ENCODE measurements at places on chromosomes 3 and 15.
A peak's percentile ranks its signal among the peaks of the same experiment; 100 is the strongest.

GRCh38 chr3:69328103-69328962, 57.6 kb downstream of the FRMD4B start:
- DNase-seq = no peak

GRCh38 chr3:79253704-79254103, 514.1 kb downstream of the ROBO1 start:
- no peak for DNase-seq

GRCh38 chr3:173893066-173893465, 495.5 kb downstream of the NLGN1 start:
- DNase-seq = no peak

DNA sequence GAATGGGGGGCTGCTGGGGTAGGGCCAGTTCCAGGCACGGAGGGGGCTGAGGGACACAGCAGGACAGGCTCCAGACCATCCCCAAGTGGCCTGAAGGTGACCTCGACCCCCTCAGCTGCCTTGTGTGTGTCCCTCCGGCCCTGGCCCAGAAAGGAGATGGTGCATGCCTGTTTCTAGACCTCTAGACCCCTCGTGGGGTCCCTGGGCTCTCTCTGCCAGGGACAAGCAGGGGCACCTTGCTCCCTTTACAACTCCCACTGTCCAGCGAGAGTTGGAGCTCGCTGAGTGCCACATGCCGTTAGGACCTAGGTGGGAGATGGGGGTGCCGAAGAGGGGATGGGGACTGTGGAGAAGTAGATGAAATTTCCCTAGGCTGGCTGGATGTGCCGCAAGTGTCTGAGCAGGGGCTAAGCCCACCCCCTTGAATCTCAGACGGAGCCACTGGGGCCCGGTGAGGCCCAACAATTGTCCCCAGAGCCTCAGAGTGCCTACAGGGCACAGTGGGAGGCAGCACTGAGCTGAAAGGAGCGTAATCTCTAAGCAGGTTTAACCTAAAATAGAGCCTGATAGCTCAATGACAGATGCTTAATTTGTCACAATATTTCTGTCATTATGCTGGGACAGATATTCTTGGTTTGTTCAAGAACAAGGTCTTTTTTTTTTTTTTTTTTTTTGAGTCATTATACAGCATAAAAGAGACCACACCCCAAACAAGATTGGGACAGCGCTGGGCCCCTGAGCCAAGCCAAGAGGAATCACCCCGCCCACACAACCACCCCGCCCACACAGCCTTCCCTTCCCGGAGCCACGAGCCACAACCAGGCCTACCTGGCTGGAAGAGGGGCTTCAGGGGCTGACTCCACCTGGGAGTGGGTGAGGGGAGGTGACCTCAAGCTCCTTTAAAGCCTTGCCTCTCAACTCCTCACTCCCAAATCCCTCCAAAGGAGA, 23.6 kb upstream of the KLF13 start:
- DNase-seq = no peak

- DNase-seq = no peak
Measured at GRCh38 chr3:177620073-177620472, 422.8 kb upstream of the TBL1XR1 start.

GRCh38 chr3:173617490-173617889, 219.9 kb downstream of the NLGN1 start:
- DNase-seq = no peak

DNA sequence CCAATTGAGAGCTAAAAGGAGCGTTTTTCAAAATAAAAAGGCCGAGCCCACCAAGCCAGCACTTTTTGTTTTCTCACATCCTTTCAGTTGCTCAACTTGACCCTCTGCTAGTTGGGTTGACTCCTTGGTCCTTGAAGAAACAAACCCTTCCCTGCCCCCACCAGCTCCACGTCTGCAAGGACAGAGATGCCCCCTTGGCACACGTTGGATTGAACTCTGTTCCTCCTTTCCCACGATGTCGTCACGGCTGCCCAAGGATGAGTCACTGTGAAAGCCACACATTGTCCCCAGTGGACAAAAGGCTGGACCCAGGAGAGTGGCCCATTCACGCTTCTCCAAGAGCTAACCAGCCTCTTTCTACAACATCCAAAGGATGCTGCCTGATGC, 43.0 kb upstream of the SPATA12 start:
- no peak for DNase-seq

DNA sequence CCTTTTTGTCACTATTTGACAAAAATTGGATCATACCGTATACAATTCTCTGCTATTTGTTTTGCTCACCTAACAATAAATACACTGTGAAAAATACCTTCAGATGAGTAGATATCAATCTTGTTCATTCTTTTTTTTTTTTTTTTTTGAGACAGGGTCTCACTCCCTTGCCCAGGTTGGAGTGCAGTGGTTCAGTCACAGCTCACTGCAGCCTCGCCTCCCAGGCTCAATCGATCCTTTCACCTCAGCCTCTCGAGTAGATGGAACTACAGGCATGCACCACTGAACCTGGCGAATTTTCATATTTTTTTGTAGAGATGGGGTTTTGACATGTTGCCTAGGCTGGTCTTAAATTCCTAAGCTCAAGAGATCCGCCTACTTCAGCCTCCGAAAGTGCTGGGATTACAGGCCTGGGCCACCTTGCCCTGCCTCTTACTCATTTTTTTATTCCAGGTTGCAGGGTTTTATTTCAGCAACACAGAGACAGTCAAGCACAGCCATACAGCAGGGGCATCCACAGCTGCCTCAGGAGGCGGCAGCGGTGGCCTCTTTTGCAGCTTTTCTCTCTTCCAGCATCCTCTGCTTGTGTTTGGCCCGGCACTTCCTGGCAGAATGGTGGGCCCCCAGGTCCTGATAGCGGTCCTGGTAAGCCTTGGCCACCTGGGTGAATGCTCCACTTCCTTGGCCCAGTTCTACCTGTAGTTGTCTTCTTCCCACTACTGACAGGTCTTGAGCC, 51.2 kb upstream of the CGNL1 start:
- no peak for DNase-seq

DNA sequence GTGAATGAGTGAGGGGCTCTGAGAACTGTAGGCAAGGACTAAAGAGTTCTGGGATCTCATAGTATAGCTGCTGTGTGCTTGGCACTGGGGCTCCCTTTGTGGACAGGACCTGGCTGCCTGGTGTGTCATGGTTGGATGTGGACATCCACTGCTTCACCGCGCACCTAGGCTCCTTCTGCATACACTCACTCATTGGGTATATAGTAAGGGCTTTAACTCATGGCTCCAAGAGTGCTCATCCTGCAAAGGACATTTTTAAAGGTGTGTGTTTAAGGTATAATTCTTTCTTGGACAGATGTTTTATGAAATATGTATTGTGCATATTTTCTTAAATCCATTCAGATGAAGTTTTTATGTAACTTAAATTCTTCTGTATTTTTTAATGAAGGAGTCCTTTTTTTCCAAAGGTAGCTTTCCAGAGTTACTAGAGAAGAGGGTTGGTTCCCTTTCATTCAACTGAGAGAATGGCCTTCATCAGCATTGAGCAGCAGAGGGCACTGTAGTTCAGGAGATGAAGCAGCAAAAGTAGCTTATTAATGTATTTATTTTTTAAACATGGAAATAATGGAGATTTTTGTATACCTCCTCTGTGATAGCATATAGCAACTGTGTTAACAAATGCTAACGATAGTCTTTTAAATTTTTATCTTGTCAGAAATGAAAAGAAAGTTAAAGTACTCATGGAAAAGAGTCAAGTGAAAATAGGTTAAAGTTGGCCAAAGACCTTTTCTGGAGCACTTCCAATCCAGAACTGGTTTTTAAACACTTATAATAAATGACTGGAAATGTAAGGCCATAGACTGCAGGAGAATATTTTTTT, 25.2 kb downstream of the OXNAD1 start:
- DNase-seq = peak; percentile 16

Data from COR-L47 (cell line).